ENCODE measurements at places on chromosomes 2 and 18.
A peak's percentile ranks its signal among the peaks of the same experiment; 100 is the strongest.

- DNase-seq = no peak
Observed at GRCh38 chr2:30237239-30237965, 6.1 kb downstream of the LBH start.

GRCh38 chr2:160390544-160391455 lies 102.8 kb downstream of the RBMS1 start:
- DNase-seq = no peak

DNA sequence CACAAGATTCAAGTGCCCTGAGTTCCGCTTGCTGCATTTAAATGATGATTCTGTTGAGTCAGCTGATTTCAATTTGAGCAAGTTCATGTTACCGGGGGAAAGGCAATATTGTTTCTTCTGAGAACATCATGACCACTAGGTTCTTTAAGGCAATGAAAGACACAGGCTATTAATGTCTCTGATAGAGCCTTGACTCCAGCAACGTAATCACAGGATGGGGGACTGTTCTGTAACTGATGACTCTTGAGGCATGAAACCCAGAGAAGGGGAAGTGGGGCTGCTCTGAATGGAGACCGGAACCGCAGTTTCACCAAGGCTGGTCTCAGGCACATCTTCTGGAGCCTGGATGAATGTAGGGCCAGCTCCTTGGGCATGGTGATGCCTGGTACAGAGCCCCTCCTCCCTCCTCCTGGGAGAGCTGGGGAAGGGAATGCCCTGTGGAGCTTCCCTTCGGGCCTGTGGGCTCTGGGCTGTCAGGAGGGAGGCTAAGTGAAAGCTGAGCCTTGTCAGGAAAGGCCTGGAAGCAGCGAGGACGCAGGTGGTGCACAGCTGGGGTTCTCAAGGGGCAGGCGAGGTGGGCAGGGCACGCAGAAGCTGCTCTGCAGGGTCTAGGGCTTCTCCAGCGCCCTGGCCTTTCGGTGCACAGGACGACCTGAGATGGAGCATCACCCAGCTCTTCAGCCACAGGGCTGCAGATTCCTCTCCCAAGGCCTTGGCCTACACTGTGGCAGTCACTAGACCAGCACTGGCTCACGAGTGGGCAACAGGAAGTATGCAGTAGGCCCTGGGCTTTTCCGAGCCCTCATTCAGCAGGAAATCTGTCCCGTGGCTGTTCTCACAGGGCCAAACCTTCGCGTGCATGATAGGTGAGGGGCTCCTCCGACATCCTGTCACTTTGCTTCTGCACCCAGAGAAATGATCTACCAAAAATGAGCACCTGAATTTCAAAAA lies 36.6 kb upstream of the PRLH start:
- no peak for DNase-seq

- DNase-seq = no peak
Observed at GRCh38 chr2:31558401-31559295, 22.1 kb downstream of the SRD5A2 start.

DNA sequence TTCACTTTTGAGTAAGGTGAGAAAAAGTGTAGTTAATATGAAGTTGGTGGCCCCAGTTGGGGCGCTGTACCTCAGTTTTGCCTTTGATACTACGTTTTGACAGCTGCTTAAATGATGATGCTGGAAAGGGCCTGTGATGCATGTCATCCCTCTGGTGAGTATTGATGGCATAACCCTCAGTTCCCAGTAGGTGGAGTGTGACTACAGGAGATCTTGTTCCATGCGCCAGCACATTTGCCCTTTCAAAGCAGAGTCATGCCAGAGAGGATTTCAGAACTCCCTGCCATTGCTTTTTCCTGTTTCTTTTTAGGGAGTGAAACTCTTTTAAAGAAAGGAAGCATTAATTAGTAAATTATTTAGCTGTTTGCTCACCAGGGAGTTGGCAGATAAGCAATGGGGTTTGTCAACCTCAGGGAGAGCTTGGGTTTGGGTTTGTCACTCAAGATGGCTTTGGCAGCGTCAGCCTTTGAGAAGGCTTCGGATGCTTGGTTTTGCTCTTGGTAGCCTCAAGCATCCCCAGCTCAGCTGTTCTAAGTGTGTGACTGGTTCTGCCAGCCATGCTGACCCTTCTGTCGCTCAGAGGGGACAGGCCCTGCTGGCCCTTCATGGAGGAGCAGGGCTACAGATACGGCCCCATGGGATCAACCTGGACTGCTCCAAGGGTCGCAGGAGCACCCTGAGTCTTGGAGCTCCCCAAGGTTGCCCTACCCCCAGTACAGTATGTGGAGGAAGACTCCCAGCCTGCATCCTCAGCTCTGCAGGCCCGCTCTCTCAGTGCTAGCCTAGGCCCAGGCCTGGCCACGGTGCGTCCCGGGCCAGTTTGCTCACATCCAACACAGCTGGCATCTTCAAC lies 29.1 kb downstream of the ARMC9 start:
- DNase-seq = peak; percentile 90

DNA sequence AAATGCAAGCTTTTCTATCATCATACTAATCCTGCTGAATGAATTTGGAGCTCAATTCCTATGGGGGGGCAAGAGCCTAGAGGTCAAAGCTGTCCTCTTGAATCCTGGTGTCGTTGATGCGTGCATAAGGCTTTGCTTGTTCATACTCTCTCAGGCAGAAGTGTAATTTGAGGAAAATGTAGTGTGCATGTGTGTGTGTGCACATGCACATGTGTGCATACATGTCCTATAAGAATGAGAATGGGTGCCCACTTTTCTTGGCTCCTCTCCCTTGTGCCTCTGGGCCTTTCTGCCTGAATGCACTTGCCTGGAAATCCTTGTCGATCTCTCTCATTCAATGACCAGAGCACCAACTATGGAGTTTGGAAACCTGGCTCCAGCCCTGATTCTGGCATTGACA lies 28.5 kb upstream of the C18orf32 start:
- DNase-seq = no peak

- no peak for DNase-seq
Observed at GRCh38 chr18:2971741-2972552, 41.0 kb downstream of the LPIN2 start.

DNA sequence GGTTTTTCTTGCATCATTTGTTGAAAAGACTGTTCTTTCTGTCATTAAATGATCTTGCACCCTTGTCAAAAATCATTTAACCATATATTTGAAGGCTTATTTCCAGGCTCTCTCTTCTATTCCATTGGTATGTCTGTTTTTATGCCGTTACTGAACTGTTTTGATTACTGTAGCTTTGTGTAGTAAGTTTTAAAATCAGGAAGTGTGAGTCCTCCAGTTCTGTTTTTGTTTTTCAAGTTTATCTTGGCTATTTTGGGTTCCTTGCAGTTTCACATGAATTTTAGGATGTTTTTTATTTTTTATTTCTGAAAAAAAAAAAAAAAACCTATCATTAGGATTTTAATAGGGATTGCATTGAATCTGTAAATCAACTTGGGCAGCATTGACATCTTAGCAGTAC lies 39.0 kb downstream of the SLC39A10 start:
- DNase-seq = no peak

GRCh38 chr2:45968946-45969584 lies 317.6 kb downstream of the PRKCE start:
- DNase-seq = no peak

GRCh38 chr18:54558609-54559585 lies 32.1 kb upstream of the DYNAP start:
- DNase-seq = peak; percentile 47

DNA sequence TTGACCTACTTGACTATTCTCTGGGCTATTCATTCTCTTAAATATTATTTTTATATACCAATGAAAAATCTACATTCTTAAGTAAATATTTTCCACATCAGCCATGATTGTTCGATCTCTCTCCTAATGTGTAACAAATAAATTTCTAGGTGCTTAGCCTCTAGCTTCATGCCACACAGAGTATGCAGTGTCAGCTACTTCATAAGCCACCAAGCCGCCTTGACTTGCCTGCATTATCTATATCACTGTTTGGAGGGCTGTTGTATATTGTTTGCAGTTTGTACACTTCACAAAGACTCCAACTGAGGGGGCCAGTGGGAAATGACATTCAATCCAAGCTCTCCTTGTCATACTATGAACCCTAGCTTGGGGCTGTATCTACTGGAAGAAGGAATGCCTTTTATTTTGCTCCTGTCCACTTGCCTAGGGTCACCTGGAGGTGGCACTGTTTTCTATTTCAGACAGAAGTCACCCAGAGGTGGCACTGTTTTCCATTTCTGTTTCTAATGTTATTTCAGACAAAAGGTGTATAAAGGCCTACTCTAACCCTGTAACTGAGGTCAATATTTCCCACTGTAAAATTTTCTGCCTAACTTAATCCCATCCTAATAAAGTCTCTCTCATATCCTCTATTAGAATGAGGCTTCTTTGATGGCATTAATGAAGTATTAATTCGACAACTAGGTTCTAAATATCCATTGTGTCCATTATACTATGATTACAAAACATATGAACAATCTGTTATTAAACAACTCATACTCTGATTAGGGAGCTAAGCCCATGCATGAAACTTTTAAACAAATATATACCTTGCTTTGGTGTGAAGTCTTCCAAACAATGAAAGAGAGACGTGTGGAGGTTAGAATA lies 36.4 kb downstream of the COL5A2 start:
- peak; percentile 68 for DNase-seq

GRCh38 chr2:183024339-183025095 lies 13.7 kb downstream of the NCKAP1 start:
- DNase-seq = peak; percentile 4

DNA sequence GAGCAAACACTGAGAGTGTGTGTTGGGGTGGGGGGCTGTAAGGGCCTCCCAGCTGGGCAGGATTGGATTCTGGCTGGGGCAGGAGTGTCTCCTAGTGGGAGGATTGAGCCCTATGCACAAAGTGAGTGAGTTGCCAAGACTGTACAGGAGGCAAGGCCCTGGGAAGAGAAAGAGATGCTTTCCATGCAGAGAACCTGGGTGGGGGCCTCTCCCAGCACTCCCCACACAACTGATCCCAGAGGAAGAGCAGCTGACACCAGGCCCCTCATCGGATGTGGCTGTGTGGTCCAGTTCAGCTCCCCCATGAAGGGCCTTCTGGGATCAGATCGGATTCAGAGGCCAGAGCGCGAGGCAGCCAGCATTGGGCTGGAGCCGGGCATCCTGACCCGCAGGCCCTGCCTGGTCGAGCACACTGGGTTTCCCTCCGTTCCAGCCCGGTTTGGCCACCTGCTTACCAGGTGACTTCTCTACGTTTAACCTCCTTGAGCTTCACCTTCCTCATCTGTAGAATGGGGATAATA lies 49.4 kb upstream of the FAHD2A start:
- no peak for DNase-seq
